ENCODE measurements at places on chromosomes 16 and 17. TPM values are rescaled to one million over a fixed set of nuclear protein-coding genes. Genes with fewer than 3 reads are reported as not detected.

The TBX6 gene
- total RNA-seq = 5.4 TPM

The PIK3R5 gene
- 69.9 TPM for total RNA-seq

The HS3ST2 gene
- not detected for total RNA-seq

The CCL7 gene
- total RNA-seq = not detected

The RIPOR1 gene
- 382 TPM for total RNA-seq

The GAS2L2 gene
- 0.17 TPM for total RNA-seq

GRCh38 chr16:10708969-10709368 lies 14.2 kb upstream of the TEKT5 start:
- DNase-seq = no peak

GRCh38 chr17:67570797-67571196 lies 146.9 kb upstream of the NOL11 start:
- DNase-seq = no peak

DNA sequence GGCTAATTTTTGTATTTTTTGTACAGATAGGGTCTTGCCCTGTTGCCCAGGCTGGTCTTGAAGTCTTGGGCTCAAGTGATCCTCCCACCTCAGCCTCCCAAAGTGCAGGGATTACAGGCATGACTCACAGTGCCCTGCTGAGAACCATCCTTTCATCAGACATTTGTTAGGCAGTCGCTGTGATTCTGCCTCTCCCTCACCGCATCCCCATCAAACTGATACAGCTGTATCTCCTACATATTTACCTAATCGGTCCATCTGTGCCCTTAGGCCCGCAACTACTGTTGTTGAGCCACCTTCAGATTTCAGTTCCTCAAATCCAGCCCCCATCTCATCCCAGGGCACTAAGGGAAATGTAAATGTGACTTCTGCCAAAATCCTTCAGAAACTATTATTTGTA lies 2.0 kb upstream of the SLC43A2 start:
- no peak for DNase-seq

DNA sequence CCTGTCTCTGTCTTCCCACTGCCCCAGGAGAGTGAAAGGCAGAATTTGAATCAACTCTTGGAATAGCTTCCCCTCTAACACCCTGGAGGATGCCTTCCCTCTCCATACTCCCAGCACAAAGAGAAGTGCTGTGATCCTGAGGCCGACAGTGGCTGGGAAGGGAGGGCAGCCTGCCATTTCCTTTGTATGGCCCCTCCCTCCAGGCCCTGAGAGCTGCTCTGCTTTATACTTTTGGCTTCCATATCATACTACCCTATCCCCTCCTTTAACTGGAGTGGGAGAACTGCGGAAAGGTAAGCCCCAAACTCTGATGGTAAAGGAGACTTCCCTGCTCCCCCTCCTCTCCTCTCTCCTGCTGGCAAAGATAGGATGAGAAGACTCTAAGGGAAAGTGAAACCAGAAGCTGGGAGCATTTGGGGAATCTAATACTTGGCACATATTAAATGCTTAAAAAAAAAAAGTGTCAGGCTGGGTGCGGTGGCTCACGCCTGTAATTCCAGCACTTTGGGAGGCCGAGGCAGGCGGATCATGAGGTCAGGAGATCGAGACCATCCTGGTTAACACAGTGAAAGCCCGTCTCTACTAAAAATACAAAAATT lies 4.1 kb upstream of the MED24 start:
- DNase-seq = no peak

- peak; percentile 38 for DNase-seq
These were observed 58.3 kb downstream of the SPACA3 start for GRCh38 chr17:33049781-33050414.

DNA sequence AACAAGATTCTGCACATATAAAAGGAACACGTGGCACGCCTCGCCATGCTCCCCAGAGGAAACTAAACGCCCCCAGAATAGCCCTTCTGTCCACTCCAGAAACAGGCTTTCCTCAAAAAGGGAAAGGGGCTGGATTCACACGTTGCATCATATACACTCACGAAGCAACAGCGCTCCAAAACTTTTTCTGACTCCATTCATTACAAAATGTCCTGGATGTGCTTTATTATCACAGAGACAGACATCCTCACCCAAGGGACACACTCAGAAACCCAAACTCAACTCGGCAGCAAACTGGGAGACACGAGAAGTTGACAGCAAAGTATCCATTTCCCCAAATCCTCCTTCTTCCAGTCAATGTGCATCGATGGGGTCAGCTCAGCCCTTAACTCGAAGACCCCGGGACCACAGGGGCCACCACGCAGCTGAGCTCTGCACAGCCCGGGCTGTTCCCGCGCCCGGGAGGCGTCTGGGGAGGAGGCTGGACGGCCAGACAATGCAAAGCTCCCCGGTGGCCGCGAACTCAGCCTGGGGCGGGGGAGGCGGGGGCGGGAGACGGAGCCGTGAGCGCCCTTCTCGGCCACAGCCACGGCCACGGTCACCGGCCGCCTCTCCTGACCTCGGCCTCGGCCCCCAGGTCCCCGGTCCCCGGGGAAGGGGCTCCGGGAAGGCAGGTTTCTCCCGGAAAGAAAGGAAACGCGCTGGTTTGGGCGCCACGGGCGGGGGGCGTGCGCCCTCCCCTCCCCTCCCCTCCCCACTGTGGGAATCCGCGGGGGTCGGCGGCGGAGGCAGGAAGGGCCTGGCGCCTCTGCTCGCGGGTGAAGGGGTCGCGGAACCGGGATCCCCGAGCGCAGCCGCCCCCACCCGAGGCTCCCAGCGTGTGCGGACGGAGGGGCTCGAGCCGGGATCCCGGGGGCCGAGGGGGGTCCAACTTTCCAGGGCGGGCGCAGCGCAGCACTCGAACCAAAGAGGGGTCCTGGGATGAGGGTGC lies 1.2 kb downstream of the NXN start:
- DNase-seq = peak; percentile 44

GRCh38 chr16:55982597-55982996 lies 107.4 kb upstream of the CES5A start:
- DNase-seq = no peak

GRCh38 chr16:9840761-9841665 lies 341.2 kb downstream of the GRIN2A start:
- no peak for DNase-seq

- DNase-seq = peak; percentile 75
These were observed 654 bp downstream of the LASP1 start for GRCh38 chr17:38870259-38871165.

GRCh38 chr16:27319257-27319965 lies 5.6 kb downstream of the IL4R start:
- DNase-seq = no peak

DNA sequence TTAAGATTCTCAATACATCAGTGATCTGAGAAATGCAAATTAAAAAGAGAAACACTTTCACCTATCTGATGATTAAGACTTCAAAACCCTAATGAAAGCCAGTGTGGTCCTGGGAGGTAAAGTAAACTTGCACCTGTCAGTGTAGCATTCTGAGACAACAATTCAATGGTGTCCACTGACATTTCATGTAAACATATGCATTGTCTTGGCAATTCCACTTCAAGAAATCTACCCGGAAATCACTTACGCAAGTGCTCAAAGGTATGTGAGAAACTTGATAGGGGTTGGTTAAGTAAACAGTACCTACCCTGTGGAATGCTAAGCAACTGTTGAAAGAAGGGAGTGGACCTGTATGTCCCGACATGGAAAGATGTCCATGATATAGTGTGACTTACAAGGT lies 2.1 kb downstream of the ST6GALNAC1 start:
- DNase-seq = no peak

GRCh38 chr17:18025241-18025944 lies 13.6 kb downstream of the ATPAF2 start:
- no peak for DNase-seq

DNA sequence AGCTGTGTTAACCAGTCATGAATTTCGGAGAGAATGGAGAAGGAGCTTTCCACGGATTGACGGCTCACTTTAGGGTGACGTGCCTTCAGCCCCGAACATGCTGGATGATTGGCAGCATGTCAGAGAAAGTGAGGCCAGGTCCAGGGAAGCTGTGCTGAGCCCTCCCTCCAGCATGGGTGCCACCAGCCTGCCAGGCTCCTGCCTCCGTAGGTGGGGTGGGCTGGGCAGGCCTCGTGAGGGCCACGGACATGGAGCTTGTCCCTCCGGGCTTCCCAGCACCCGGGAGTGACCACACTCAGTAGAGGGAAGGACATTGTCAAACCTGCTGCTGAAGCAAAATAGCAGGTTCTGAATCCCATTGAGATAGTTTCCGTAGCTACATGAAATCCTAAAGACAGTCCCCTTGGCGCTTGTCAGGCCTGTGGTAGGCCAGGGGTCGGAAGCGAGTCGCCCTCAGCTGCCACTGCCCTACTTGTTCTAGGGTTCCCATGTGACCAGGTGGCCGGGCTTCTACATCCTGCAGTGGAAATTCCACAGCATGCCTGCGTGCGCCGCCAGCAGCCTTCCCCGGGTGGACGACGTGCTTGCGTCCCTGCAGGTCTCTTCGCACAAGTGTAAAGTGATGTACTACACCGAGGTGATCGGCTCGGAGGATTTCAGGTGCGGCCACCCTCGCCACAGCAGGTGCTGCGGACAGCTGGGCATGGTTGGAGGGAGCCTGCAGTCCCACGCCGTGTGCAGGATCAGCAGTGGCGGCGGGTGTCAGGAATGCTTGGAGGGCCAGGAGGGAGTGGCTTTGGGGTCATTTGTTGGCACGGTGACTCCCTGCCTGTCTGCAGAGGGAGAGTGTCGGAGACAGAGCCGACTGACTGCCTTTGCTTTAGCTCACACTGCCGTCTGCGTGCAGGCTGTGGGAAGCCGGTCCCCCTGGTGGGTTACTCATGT lies 72.3 kb downstream of the SEC14L1 start:
- DNase-seq = no peak

GRCh38 chr17:4599505-4600281 lies 15.4 kb downstream of the SMTNL2 start:
- no peak for DNase-seq

DNA sequence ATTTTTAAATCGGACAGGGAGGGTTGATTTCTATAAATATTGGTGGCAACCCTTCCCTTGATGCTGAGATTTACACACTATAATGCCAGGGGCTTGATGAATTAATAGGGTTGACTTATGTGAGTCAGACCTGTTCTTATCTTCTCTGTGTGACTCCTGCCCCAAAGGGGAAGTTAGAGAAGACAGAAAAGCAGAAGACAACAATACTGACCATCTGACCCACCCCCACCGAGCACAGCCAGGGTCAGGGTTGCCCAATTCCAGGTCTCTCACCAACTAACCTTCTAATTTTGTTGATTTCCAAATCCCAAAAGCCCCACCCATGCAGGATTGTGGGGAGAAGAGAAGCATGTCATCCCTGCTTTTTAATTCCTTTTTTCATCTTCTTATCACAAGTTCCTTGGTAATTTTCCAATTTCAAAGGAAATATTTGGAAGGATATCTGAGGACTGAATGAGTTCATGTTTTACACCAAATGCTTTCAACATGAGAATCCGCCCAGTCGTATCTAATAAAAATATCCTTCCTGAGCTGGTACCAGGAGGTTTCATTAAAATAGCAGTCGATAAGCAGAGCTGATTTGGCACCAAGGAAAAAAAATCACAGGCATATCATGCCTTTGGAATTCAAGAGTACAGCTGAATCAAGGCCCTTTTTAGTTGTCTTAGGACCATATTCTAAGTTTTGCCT lies 603.4 kb upstream of the CDH11 start:
- no peak for DNase-seq

- no peak for DNase-seq
These were observed 15.3 kb downstream of the LCMT1 start for GRCh38 chr16:25126820-25127232.

Measured in B cell (primary cell).